ENCODE measurements at places on chromosomes 5 and 9.

DNA sequence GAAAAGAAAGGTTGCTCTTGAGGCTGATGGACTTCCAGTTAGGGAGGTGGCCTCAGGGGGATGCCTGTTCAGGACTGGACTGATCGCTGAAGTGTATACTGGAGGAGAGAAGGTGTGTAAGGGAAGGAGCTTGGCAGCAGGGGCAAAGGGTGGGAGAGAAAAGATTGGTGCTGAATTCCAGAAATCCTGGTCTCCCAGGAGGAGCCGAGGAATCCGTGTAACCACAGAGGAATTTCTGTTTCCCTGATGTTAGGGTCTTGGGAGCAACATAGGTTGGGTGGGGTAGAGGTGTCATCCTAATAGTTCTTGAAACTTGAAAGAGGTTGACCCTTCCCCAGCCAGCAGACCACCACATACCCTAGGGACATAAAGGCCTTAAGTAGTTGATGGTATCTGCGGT, 88.9 kb upstream of the PTPN3 start:
- DNase-seq: no peak

DNA sequence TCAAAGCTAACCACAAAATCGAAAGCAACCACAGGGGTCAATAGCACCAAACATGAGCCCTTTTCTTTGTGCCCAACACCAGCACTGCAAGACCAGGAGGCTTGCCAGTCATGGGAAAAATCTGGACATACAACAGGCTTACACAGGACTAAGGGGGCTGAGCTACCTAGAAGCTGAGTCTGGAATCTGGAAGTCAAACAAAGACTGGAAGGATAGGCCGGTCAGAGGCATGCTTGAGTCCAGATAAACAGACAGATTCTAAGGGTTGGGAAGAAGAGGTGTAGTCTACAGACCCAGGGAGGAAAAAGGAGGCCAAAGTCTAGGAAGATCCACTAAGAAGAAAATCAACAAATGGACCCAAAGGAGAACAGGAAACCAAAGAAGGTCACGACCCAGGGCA, 73.3 kb downstream of the MYO10 start:
- no peak for DNase-seq

GRCh38 chr5:149957855-149958254, 2.7 kb upstream of the SLC26A2 start:
- no peak for DNase-seq

GRCh38 chr5:109816732-109817131, 127.0 kb downstream of the MAN2A1 start:
- DNase-seq: no peak

DNA sequence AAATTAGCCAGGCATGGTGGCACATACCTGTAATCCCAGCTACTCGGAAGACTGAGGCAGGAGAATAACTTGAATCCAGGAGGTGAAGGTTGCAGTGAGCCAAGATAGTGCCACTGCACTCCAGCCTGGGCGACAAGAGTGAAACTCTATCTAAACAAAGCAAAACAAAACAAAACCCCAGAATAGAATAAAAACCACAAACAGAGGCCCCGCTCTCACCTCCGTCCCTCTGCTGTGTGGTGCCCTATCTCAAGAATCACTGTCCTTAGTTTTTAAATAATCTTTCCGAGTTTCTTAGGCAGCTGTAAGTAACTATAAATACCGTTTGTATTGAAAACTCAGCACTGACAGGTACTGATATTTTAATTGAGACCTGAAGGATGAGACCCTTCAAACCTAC, 42.7 kb upstream of the IER5L start:
- no peak for DNase-seq

DNA sequence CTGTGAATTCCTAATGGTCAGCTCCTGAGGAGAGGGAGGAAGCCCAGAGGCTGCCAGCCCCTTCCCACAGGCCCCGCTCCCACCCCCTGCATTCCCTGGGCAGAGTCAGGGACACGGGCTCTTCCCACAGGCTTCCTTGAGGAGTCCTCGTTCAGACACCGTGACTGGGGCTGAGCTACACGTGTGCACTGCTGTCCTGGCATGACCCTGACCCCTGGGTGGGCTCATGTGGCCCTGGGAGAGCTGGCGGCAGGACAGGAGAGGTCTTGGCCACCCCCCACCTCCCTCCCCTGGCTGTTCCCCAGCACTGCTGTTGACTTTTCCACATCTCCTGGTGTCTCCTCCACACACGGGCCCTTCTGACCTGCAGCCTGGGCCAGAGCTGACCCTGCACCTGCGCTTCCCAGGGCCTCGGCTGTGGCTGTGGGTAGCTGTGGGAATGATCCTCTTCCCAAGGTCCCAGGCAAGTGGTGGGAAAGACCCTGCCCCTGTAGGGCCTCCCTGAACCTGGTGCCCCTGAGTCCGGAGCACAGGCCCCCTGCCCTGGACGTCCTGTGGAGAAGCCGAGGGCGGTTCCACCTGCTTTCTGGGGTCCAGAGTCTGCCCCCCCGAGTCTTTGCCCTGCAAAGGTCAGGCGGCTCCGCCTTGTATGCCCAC, 56.5 kb upstream of the NKD2 start:
- DNase-seq: no peak

DNA sequence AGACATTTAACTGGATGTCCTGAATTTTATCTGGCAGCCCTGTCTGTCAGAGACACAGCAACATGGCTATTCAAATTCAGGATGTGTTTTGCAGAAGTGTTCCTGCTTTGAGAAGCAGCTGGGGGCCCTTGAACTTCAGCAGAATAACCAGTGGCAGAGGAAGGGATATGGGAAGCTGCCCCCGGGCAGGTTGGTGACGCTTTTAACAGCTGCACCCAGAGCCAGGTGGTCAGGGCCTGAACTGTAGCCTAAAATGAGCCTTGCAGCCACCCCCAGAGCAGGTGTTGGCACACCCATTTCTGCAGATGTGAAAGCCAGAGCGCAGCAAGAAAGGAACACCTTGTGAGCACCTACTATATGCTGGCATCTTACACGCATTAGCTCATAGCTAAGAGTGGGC, 128.7 kb upstream of the BOD1 start:
- no peak for DNase-seq

- no peak for DNase-seq
These were observed 782 bp downstream of the BICD2 start for GRCh38 chr9:92763721-92764380.

DNA sequence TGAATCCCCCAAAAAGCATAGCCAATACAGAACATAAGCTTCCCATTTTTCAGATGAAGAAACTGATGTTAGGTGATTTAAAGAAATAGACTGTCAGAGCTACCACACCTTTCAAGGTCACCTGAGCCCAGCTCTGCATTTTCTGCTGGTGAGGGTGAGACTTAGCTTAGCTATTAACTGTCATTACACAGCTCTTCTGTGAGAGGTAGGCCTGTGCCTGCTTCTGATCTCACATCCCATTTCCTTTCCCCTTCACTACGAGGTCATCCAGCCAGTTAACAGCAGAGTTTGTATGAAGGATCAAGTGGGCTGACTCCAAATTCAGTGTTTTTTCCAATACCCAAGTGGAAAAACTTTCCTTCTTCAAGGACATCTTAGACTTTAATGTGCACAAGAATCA, 528.6 kb upstream of the CLINT1 start:
- no peak for DNase-seq

- DNase-seq: no peak
These were observed 152.0 kb downstream of the MYO10 start for GRCh38 chr5:16784088-16784487.

GRCh38 chr9:84710701-84711397, 41.3 kb downstream of the NTRK2 start:
- DNase-seq: no peak

DNA sequence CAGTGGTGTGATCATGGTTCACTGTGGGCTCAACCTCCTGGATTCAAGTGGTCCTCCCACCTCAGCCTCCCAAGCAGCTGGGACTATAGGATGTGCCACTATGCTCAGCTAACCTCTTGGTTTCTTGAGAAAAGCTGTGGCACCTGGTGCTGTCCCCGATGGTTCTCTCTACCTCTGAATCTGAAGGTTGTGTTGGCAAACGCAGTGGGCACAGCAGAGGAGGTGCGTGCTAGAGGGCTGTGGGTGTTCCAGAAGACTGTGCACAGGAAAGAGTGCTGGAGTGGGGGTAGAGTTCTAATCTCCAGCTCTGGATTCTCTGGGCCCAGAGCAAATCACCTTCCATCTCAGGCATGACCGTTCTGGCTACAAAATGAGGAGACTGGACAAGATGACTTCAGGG, 12.5 kb downstream of the RGS3 start:
- no peak for DNase-seq

- DNase-seq: no peak
These were observed 454.6 kb downstream of the RAB3C start for GRCh38 chr5:59037453-59037852.

DNA sequence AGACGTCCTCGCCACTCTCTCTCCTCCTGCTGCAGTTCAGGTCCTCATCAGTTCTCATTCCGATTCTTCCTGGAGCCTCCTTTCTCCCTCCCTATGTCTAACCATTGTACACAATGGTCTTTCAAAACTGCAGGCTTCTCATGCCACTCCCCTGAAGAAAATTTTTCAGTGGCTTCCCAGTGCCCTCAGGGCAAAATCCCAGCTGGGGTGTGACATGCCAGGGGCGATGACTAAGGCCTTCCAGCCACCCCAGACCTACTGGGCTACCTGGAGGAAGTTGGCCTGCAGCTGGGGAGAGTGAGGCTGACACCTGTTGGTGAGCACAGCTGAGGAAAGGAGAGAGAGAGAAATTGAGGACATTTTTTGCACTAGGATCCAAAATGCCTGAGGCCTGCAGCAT, 65.2 kb downstream of the SREK1 start:
- DNase-seq: no peak

GRCh38 chr5:11214864-11215644, 454.0 kb upstream of the DAP start:
- no peak for DNase-seq

DNA sequence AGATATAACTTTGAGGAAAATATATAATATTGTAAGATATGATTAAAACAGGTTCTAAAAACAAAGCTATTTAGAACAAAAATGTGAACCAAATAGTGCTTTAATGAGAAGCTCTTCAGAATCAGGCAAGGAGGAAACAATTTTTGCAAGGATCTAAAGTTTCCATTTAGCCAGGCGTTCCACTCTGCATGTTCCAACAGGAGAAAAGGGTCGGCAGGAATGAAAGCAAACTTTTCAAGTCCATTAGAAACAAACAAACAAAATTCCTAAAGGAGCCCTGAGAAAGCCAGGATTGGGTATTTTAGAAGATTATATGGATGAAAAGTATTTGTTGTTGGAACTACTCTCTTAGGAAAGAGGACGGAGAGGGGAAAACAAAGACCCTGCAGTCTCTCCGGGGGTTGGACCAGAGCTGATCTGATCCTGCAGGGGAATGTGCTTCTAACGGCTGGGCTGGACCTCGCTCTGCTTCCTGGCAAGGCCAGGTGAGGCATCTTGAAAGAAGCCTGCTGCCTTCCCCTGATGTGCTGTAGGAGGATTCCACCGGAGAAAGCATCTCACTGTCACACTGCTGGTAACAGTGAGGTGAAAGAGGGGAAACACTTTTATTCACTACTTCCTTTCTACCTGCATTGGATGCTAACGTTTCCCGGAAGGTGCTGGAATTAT, 94.6 kb downstream of the PRRT1B start:
- peak; percentile 40 for DNase-seq

DNA sequence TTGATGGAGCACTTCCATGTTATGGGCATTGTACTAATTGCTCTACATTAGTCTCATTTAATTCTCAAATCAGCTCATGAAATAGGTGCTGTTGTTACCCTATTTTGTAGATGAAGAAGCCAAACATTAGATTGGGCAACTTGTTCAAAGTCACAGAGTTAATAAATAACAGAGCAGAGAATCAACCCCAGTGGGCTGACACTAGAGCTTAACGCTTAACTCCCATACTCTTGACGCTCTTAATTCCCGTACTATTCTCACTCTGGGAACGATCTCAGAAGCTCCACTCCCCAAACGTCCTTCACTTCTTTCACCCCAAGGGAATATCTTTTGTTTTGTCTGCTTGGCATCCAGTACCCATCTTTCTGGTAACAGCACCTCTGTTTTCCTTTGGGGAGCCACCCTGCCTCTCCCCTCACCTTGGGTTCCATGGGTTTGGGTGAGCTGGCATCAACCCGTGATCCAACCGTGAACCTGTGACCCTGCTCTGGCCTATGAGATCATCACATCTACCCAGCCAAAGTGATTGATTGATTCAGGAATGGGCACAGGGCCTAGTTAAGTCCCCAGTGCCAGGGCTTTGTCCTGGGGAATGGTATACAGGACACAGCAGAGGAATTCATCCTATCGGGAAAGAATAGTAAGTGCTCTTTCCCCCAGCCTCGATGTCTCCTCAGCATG, 169.2 kb downstream of the NR3C1 start:
- DNase-seq: no peak

DNA sequence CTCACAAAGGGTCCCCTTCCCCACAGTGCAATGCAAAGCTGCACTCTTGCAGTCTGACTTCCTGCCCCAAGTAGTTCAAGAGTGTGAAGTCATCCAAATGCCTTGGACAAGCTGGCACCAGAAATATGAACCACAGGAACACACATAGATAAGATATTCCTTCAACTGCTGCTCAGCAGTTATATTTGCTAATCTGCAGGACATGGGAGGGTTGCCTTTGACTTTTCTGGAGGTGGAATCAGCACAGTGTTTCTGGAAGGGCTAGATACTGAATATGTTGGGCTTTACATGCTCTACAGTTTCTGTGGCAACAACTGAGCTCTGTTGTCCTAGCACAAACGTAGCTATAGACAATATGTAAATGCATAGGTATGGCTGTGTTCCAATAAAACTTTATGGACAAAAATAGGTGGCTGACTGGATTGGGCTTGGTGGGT, 96.7 kb upstream of the PCA3 start:
- DNase-seq: no peak

DNA sequence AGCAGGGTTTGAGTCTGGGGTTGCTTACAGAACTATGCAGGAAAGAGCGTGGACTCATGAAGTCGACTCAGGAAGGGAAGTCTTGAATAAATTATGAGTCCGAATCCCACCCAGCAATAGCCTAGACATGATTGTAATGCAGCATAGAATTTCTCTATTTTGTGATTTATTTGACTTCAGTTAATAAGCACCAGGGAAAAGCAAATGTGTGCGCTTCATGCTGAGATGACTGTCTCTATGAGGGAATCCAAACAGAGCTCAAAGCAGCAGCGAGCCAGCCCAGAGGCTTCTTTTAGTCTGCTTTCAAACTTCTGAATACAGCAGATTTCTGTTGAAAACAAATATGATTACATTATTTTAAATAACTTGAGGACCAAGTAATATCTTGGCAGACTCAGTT, 188.0 kb downstream of the SEMA6A start:
- no peak for DNase-seq

DNA sequence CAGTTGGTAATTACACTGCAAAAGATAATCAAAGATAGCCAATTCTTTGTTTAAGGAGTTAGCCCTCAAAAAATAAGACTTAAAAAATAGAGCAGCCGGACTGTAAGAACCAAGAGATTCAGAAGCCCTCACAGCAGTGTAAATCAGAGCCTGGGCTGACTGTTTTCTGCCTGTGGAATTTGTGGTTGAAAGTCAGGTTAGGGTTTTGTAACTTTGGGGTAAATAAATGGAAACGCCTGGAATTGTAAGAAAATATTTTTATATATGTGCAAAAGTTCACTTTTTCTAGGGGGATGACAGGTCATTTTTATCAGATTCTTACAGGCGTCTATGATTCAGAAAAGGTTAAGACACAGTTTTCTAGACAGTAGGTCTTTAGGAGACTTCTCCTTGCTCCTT, 35.6 kb downstream of the KLHL3 start:
- no peak for DNase-seq

GRCh38 chr5:138354387-138354786, 1.9 kb downstream of the KDM3B start:
- no peak for DNase-seq

All from right forelimb (tissue), 1 donor.